ENCODE measurements at places on chromosomes 3 and 15.

- no peak for DNase-seq
Observed at GRCh38 chr3:133058243-133058642, 20.1 kb downstream of the TMEM108 start.

DNA sequence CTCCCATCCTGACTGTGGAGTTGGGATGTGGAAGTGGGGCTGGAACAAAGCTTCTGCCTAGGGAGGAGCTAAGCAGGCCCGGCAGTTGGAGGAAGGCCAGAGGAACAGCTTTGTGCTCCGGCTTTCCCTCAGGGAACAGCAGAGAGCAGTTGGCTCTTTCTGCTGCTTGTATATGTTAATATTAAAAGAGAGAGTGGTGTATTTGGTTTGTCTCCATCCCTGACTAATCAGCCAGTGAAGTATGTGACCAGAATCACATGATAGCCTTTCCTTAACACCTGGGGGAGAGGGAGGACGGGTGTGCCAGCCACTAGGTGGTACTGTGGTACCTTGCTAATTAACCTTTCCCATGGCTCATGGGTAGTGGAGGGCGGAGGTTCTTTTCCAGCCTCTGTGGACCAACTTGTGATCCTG, 10.0 kb downstream of the EIF2B5 start:
- DNase-seq: peak; percentile 60

DNA sequence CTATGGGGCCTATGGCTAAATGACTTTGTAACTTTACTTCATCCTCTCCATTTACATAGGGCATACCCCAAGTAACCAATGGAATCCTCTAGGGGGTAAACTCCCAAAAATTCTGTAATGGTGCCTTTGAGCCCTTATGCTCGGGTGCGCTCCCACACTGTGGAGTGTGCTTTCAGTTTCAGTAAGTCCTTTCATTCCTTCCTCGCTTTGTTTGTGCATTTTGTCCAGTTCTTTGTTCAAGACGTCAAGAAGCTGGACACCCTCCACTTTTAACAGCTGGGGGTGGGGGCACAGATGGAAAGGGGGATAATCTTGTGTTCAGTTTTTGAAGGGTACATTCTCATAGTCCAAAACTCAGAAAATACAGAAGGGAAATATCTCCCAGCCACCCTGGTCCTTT, 84.4 kb upstream of the C2CD4B start:
- no peak for DNase-seq

DNA sequence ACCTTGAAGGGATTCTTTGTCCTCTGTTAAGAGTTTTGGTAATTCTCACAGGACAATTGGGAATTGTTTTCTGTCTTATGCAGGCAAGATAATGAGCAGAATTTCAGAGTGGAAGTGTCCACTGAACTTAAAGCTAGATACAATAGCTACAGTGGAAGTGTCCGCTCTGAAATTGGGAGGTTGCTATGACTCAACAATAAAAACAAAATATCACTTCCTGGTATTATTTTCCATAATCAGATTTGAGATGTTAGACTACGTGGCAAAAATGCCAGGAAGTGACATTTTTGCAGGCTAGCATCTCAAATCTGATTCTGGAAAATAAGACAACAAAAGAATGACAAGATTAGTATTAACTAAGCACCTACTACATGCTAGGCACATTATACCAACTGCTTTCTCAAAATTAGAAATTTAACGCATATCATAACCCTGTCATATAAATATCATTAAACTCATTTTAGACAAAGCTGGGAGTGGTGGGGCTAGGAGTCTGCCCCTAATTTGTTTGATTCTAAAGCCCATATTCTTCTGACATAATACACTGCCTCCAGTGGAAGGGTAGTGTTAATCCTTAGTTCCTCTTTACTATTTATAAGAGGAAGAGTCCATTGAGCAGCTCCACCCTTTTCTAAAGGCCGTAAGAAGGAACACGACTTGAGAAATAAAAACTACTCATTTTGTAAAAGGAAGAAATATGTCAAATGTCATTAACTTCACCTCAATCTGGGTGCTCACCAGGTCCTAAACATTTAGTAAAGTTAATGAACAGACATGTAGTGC, 266.9 kb upstream of the STT3B start:
- no peak for DNase-seq

- DNase-seq: no peak
Observed at GRCh38 chr3:141979050-141979671, 102.7 kb downstream of the ATP1B3 start.

DNA sequence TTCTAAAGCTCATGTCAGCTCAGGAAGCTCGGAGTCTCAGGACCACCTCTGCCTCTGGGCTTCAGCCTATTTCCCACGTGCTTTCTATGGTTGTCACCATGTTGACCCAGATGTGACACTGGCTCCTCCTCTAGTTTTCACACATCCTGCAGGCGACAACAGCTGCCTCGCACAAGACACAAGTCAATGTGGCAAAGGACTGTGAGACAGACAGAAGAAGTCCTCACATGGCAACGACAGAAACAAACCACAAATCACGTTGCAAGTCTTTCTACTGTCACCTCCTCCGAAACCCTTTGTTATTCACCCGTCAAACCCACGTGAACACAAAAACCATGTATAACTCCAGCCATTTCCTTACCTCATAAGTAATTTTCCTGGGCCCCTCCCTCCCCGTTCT, 194.5 kb downstream of the MEX3B start:
- no peak for DNase-seq

DNA sequence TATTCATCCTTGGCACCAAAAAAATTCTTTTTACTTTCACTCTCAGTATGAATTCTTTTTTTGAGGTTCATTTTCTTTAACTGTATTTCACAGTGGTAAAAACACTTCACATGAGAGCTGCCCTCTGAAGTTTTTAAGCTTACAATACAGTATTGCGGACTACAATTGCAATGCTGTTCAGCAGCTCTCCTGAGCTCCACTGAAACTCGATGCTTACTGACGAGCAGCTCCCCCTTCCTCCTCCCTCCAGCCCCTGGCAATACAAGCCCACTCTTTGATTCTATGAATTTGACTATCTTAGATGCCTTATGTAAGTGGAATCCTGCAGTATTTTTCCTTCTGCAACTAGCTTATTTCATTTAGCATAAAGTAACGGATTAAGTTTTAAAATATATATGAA, 183.4 kb downstream of the ADAMTS17 start:
- DNase-seq: no peak

DNA sequence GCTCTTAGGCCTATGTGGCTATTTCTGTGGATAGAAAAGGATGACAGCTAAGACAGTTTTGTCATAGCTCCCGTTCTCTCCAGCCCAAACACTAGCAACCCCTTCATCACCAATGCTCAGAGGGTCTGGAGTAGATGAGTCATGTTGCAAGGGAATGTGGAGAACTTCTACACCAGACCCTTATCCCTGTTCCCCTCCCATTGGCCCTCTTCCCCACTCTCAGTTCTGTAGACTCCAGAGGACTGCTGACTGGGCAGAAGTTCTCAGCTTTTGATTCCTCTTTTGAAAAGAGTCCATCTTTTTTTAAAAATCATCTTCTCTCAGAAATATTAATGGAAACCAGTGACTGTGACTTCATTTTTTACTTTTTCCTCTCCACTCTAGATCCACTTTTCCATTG, 2.4 kb upstream of the MYZAP start:
- no peak for DNase-seq

DNA sequence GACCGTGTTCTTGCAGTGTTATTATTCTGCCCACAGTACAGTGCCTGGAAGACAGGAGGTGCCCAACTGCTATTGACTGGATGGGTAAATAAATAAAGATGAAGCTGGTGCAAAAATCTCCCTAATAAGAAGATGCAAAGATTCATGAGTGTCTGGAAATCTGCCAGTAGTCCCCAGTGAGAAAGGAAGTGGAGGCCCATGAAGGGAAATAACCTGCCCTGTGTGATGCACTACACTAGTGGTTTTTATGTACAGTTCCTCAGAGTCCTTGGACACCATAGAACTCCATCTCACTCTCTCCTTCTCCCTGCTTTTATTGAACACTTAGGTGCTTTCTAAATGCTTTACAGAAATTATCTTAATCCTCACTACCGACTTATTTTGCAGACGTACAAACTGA, 8.3 kb upstream of the SUCLG2 start:
- no peak for DNase-seq

GRCh38 chr3:178194539-178194938, 341.7 kb upstream of the KCNMB2 start:
- DNase-seq: no peak

DNA sequence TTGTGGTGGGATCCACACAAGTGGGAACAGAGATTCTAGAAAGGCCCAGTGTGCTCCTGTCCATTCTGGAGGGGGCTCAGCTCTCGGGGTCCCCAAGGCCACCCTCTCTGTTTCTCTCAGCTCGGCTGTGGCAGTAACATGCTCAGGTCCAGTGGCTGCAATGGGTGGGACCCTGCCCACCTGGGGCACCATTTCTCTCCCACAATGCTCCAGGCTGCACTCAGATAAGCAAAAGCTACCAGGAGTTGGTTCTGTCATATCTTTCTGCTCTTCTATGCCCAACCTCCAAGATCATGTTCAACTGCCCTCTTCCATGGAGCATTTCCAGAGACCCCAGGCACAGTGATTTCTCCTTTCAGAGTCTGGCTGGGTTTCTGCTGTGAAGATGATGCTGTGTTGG, 40.8 kb downstream of the ITGA11 start:
- peak; percentile 1 for DNase-seq

DNA sequence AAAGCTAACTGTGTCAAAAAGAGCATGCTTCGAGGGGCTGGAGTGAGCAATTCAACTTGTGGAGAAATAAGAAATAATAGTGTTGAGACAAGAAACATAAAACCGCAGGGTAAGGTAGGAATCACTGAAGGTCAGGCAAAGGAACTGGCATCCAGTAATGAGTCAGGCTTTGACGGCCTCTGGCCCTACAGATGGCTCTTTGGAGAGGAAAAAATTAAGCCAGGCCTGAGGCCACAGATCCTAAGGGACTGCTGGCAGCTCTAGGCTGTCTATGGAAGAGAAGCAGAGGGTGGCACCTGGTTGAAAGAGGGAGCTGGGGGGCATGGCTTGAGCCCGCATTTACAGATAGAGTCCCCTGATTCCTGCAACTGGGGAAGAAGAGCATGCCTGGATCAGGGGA, 28.6 kb upstream of the ZSCAN2 start:
- peak; percentile 56 for DNase-seq

DNA sequence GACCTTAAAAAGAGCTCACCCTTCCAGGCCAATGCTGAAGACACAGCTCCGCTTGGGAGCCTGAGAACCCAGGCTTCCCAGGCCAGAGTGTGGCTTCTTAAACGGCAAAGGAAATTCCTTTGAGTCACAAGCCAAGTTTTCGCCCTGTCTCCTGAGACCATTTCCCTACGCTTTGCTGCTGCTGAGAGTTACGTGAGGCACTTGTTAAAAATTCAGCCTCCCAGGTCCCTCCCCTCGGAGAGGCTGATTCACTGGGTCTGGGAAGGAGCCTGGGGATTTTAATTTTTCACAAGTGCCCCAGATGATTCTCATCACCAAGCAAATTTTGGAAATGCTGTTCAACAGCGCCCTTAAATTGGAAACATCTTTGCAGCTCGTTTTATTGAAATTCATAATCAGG, 25.5 kb downstream of the RLBP1 start:
- DNase-seq: no peak

DNA sequence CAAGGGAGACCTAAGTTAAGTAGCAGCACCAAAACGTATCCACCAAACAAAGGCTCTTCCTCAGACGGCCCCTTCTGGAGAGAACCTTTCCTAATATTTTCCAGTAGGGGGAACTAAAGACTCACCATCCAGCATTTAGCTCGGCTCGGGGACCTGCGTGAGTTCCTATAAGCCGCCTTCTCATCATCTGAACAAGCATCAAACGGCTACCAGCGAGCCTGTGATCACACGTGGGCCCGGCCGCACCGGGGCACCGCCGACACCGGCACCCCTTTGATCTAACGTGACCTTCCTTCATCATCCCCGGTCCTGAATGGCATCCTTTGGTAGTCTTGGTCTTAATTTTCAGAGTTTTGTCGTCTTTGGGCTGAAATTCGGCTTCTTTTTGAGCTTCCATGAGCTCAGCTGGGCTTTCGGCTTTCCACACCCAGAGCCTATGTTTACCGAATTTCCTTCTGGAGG, 1.4 kb upstream of the ROBO2 start:
- peak; percentile 82 for DNase-seq

DNA sequence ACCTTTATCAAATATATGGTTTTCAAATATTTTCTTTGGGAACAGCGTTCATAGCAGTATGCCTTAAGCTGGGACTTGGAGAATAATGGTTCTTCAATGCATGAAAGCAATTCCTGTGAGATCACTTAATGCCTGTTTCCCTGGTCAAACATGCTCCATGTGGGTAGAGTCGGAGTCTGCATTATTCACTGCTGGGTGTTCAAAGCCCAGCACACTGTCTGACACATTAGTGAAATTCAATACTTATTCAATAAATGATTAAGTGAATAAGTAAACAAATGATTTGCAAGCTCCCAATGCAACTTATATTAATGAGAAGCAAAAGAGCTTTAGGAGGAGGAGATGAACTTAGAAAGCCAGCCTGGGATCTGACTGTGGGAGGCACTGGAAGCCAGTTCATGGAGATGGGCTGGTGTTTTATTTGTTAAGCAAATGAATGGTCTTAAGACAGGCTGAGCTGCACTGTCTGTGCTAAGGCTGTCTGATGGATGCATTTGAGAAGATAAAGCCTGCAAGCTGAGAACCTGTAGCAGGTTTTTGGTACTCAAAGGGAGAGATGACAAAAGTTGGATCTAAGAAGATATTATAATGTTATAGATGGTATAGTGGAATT, 490.8 kb downstream of the MCTP2 start:
- no peak for DNase-seq

- no peak for DNase-seq
Observed at GRCh38 chr3:34396288-34396687, 597.9 kb downstream of the PDCD6IP start.

- no peak for DNase-seq
Observed at GRCh38 chr15:89091627-89092220, 3.5 kb downstream of the ABHD2 start.

- DNase-seq: no peak
Observed at GRCh38 chr15:80819001-80819400, 39.8 kb downstream of the CEMIP start.

GRCh38 chr3:186307594-186308221, 54.3 kb downstream of the DGKG start:
- DNase-seq: no peak

DNA sequence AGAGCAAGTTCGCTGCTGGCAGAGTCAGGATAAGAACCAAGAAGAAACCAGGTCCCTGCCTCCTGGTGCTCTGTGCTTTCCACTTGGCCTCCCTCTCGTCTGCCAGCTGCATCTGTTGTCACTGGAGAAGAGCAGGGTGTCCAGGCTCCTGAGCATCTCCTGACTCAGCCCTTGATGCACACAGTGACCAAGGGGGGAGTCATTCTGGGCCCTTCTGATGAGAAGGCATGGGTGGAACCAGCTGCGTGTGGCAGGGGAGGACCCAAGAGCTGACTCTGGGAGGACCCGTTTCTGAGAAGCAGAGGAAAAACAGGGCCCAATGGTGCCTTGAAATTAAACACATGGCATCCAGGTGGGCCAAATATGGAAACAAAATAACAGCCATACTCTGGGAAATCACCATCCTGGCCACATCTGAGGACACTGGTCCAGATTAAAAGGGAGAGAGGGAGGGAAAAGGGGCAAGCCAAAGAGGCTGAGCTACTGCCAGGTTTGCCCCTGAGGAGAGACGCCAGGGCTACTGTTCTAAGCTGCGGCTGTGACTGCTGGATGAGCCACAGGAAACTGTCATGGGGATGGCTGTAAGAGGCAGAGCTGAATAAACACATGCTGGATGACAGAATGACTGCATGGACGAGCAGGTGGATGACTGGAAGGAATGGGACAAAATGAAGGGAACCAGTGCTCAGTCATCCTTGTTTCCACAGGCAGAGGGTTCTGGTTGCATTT, 58.1 kb upstream of the CA12 start:
- peak; percentile 23 for DNase-seq
